ENCODE measurements at places on chromosomes 4 and X.

GRCh38 chr4:114085611-114086345, 106.3 kb upstream of the ARSJ start:
- no peak for DNase-seq

GRCh38 chr4:13298655-13299054, 185.5 kb downstream of the RAB28 start:
- DNase-seq = no peak

DNA sequence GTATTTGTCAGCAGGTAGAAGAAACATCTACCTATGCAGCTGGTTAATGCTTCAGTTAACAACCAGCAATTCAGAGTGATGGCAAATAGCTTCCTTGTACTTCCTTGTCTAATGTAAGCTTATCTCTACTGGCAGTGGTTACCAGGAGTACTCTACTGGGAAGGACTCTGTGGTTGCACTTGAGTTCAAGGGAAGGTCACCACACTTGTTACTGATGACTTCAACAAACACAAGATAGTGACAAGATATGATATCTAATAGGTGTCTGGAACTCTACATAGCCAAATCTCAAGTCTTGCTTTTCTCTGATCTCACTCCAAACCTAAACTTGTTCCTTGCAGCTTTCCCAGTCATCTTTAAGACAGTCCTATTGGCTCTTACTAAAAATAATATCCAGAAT, 1644.9 kb upstream of the TENM3 start:
- DNase-seq = no peak

DNA sequence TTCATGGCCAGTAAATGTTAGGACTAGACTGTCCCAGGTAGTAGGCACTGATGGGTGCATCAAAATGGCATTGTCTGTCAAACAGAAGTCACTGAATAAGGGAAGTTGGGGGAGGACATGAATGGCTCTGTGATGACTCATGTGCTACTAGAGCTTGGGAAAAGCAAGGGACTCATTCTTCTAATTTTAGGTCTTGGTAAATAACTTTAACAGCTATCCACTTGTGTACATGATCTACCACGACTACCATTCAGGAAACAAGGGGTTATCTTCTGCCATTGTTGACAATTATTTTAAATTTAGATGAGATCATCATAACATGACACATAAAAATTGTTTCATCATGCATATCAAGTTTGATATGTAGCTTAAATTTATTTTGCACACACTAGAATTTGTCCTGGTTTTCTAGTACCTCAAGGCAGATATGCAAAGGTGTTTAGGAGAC, 6.3 kb downstream of the AREG start:
- no peak for DNase-seq

DNA sequence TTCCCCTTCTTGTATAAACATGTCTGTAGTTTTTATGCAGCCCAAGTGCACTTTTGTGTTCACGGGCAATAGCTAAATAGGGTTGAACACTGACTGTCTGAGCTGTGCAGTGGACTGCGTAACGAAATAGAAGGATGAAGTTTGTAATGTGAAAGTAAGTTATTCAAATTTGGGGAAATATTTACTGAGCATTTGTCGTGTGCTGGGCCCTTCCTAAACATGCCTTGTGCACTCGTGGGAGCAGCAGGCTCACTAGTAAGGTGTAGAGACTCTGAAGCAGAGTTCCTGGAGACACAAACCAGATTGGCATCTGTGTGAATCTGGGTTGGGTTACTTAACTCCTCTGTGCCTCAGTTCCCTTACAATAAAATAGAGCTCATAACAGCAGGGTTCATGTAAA, 51.7 kb upstream of the C1QTNF7 start:
- no peak for DNase-seq

DNA sequence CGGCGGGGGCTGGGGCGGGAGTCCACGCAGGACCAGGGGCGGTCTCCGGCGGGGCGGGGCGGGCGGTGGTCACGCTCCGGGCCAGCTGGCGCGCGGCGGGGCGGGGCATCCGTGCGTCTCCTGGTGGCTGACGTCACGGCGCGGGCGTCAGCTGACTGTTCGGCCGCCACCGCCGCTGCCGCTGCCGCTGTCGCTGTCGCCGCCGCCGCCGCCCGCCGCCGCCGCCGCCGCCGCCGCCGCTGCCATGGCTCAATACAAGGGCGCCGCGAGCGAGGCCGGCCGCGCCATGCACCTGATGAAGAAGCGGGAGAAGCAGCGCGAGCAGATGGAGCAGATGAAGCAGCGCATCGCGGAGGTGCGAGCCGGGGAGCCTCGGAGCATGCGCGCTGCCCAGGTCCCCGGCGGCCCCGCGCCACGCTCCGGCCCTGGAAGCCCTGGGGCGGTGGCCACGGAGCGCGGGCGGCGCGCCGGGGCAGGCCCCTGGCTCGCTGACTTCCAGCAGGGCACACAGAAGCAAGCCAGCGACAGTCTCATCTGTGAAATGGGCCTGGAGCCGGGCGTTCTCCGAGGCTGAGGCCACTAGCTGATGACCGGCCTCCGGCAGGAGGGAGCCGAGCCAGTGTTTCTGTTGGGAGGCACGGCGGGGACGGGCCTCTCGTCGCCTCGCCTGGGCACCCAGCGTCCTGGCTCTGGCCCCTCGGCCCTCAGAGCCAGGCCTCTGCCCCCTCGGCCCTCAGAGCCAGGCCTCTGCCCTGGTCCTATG, at the start of gene FAM50A:
TSS of gene FAM50A (plus strand) at position 150 of the 763 bp plus-strand sequence. CDS start at position 245, 95 bp downstream.
- peak; percentile 48 for DNase-seq

GRCh38 chrX:153981771-153982533, 9.4 kb downstream of the TMEM187 start:
- no peak for DNase-seq

- no peak for DNase-seq
These were observed 128.4 kb downstream of the REELD1 start for GRCh38 chr4:146342600-146343192.

DNA sequence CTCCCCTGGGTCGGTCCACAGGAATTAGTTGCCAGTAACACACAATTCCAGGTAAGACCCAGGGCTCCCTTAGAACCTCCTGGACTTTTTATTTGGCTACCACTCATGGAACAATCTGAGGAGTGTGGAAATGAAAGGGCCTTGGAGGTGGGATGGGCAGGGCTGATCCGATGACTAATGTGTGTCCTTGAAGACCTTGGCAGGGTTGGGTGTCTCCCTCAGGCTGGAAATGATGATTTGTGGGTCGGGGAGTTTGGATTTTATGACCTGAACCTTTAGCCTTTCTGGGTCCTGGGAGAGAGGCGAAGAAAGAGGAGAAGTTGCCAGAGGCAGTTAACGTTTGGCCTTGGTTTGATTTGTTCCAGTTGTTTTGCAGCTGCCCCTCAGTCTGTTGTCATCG, 425.0 kb downstream of the MID1IP1 start:
- DNase-seq = no peak

- no peak for DNase-seq
These were observed 16.1 kb upstream of the KLHL2 start for GRCh38 chr4:165191348-165191656.

DNA sequence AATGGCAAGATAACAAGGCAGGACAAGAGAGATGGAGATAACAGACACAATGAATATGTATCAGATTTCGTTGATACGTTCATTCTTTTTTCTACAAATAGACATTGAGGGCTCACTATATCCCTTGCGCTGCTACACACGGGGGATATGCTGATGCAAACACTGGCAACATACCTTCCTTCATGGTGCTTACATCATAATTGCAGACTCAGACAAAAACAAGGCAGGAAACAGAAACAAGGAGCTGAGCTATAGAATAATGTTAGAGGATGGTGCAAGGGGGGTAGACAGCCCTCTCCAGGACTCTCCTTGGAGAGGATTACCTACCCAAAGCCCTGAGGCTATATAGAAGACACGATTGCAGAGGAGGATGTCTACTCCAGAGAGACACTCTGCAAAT, 1069.5 kb downstream of the DMD start:
- no peak for DNase-seq

GRCh38 chrX:7219153-7219705, 71.3 kb upstream of the PUDP start:
- DNase-seq = no peak
